Fibroblast of the conjunctiva (primary cell): ENCODE measurements at places on chromosomes 3 and 15.
A peak's percentile ranks its signal among the peaks of the same experiment; 100 is the strongest.

DNA sequence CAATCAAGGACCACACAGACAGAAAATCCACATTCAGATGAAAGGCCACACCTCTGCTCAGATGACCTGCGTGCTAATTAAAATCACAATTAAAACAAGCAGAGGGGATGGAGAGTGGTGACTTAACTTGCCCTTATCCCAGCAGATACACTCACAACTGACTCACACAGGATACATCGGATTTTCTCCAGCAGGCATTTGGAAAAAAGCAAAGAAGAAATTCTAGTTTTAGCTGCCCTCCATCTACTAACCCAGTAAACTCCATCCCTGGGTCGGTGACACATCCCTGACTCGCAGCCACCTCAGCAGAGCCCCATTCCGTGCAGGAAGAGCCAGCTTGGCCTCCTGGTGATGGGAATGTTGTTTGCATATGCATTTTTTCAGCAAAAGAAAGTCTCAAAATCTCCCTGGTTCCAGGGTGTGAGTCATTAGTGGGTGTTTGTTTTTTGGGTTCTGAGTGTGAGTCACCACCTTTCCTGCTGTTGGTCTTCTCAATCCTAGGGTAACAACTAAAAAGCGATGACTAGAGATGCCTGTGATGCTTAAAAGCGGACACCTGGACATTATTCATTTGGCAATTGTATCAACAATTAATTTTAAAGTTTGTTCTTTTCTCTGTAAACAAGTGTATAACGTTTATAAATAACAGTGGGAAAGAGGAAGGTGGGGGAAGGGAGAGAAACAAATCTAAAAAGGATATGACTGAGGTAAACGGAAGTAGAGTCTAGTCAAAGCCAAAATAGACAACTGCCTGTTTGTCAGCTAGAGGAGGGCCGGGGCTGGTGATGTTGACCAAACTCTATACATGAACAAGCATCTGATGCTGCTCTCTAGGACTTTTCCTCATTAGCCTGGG, 49.8 kb upstream of the SLC4A7 start:
- DNase-seq = peak; percentile 88

DNA sequence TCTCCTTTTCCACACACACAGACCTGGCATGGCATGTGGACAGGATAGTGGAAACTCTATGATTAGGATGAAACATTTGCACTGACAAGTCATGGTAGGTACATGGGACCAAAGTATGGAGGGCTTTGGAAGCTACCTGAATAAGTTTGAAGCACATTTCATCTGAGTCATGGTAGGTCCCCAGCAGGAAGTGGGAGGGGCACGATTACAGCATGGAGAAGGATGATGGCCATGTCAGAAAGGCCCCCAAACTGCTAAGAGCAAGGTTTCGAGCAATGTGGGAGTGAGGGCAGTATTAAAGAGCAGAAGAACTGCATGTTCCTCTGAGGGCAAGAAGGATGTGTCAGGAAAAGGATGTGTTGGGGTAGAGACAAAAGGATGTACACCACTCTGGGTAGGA, 51.5 kb upstream of the CSTA start:
- no peak for DNase-seq

GRCh38 chr3:124730941-124731297, 667 bp downstream of the UMPS start:
- no peak for DNase-seq

DNA sequence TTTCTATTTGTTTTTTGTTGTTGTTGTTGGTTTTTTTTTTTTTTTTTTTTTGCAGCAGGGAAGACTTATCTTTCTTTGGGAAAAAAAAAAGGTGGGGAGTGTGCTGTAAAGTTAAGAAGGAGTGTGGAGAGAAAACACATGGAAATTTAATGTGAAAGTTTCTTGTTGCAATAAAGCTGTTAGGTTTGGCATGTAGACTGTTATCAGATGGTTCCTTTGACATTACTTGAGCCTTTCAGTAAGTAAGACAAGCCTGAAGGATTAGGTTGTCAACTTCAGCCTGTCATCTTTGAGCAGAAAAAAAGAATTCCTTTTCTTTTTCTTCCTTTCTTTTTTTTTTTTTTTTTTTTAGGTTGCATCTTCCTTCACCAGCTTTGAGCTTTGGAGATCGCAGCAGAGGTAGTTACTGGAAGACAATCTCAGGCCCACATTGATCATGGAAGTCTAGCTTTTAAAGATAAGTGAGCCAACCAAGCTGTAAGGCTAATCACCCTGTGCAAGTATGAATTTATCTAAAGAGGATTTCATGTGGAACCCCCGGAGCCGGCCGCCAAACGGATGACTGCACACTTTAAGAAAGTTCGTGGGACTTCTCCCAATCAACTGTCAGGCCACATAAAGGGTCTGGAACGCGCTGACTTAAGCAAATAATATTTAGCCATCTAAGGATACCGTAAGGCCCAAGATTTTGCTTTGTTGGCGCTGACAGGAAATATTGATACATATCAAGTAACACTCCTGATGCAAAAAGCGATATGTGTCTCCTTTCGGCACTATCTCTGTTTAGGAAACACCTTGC, 1040.1 kb upstream of the NR2F2 start:
- DNase-seq = no peak

GRCh38 chr3:144772372-144772771, 800.7 kb downstream of the DIPK2A start:
- no peak for DNase-seq

DNA sequence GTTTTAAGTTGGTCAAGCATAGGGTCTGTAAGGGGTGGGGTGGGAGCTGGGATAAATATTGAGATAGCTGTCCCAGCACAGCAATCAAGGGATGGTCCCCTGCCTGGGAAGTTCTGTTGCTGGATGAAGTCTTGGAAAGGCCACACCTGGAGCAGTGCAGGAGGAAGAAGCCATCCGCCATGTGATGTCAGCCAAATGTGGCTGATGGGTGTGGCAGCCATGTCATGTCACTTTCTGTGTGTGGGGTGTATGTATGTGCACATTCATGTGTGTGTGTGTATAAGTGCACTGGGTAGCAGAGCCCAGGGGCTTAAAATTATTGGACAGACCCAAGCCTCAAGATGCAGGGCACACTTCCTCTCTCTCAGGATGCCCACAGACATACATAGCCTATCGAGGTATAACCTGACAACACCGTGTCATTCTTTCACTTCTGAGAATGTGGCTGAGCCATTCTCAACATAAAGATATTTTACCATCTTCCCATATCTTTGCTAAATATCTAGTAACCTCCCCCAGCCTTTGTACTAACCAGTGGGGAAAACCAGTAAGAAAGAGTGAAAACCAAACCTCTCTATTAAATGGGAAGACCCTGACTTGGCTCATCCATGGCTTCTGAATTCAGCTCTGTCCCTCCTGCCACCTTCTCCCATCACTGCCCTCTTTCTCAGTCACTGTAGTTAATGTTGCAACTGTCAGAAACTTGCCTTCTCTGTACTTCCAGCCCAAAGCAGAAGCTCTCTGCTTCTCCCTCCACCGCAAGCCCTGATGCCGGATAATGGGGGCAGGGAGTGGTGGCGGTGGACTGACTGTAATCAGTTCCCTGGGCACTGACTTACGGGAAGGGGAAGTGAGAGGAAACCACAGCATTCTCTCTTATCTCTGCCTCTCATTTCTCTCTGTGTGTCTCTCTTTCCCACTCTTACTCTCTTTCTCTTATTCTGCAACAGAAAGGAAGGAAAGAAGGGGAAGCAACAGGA, 11.2 kb downstream of the TNFSF10 start:
- DNase-seq = no peak

DNA sequence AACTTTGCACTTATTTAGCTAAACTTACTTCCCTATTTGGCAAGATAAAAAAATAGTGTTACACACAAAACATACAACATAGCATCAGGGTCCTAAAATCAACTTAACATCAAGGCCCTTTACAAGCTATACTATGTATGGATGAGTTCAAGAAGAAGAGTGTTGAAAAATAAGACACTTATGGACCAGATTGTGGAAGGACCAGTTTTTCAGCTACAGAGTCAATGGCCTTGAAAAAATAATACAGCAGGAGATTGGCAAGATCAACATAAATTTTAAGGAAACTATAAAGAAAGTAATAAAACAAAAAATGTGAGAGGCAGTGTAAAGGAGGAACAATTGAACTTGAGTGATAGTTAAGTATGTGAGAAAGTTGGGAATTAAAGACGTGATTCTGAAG, 66.3 kb upstream of the BBX start:
- no peak for DNase-seq

DNA sequence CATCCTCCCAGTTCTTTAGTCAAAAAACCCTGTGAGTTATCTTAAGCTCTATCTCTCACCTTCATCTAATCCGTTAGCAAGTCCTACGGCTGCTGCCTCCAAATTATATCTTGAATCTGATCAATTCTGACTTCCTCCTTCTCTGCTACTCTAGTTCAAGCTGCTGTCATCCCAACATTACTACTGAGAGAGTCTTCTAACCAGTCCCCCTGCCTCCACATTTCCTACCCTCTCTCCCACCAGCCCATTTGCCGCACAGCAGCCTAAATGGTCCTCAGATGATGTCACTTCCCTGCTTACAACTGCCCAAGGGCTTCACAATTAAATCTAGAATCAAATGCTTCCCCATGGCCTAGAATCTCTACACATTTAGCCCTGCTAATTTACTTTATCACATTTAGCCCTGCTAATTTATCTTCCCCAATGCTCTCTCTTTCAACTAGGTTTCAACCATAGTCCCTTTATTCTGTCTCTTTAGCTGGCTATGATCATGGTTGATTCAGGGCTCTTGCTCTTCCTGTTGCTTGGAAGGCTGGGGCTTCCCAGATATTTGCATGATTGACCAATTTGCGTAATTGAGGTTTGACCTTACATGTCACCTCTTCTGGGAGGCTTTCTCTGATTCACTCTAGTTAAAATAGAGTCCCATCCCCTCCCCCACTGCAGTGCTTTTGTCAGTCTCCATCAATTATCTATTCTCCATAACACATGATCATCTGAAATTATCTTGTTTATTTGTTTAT, 11.0 kb upstream of the ARL14 start:
- DNase-seq = no peak

DNA sequence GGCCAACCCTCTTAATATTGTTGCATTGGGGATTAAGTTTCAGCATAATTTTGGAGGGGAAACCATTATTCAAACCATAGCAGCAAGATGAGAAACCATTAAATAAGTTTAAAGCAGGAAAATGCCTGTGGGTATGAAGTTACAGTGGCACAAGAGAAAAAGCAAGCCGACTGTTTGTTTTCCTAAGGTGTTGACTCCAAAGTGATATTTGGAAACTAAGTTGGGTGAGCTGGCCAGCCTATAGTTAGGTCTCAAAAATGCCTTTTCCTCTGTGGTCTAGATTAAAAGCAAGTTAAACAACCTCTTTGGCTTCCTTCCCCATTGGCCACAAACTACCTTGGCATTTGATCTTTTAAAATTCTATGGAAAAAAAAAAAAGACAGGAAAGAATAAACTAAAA, 419.8 kb upstream of the AZI2 start:
- no peak for DNase-seq

DNA sequence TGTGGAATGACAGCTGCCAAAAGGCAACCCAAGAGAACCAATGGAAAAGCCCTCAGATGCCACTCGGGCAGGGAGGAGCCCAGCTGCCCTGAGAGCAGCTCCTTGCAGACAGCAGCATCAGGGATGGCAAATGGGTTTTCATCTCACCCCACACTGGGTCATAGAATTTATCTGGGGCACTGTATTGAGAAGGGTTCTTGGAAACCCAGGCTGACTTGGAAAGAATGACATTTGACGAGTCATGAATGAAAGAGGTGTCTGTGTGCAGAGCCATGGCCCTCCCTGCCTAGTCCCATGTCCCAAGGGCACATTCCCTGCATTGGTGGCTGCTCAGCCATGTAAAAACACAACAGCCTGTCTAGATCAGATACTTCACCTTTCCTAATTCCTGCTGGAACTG, 157.9 kb upstream of the BHLHE40 start:
- DNase-seq = no peak

DNA sequence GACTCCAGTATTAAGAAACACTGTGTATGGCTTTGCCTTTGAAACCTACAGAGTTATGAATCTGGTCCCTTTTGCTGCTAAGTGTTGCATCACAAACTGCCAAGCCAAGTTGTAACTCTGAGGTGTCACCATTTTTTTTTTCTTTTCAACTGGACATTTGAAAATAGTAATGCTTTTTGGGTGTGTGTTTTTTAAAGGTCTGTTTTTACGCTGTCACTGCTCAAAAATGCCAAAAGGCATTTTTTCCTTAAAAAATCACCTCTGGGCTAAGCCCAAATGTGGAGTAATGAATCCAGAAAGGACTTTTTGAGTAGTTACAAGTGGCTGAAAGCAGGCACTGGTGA, 9.5 kb downstream of the SMAD3 start:
- no peak for DNase-seq

- DNase-seq = no peak
These were observed 28.4 kb upstream of the EPHB3 start for GRCh38 chr3:184532940-184533732.

- peak; percentile 76 for DNase-seq
These were observed 66.9 kb downstream of the SLCO2A1 start for GRCh38 chr3:133962849-133963248.

DNA sequence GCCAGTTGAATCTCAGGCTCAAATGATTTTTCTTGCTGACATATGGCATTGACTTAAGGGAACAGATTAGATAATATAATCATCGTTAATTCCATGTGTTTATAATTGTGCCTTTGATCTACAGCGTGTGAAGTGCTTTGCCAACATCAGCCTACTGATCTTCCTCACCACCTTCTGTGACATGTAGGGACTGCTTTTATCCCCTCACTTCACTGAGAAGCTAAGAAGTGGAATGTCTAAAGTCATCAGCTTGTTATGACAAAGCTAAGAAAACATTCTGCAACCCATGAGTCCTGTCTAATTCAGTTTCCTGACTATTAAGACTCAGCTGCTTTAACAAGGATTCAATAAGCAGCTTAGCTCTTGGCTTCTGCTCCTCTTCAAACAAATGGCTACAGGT, 106.0 kb downstream of the MYH15 start:
- DNase-seq = no peak

- DNase-seq = no peak
These were observed 38.3 kb upstream of the TPM1 start for GRCh38 chr15:63004211-63004610.

- no peak for DNase-seq
These were observed 665 bp downstream of the GATM start for GRCh38 chr15:45377609-45378148.

DNA sequence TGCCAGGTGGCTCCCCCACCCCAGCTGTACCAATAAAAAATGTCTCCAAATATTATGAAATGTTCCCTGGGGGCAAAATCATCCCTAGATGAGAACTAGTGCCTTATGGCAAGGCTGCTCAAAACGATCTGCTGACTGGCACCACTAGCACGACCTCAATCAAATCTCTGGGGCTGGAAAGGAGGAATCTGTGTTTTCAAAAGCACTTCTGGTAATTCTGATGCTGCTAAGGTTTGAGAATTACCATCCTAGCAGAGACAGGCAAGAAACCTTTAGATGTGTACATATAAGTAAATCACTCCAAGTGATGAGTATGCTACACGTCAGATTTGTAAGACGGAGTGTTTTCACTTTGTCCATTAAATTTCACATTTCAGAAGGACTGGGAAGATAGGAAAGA, 360.1 kb upstream of the THRB start:
- DNase-seq = no peak

DNA sequence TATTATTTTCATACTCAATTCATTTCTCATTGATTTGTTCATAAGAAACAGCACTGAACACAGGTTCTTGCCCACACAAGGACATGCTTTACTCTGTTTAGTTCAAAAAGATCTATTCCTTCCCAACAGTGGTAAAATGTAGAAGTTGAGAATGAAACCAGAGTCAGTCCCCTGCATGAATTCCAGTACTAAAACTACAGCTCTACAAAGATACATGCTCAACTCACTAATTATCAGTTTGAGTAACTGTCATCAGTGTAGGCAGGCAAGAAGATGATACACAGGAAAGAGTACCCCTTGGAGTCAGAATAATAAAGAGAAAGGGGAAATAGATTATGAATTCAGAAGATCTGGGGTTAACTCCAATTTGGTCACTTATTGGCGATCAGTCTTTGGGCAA, 43.2 kb downstream of the NR2E3 start:
- DNase-seq = no peak
